ENCODE measurements at places on chromosomes 16 and 17.

DNA sequence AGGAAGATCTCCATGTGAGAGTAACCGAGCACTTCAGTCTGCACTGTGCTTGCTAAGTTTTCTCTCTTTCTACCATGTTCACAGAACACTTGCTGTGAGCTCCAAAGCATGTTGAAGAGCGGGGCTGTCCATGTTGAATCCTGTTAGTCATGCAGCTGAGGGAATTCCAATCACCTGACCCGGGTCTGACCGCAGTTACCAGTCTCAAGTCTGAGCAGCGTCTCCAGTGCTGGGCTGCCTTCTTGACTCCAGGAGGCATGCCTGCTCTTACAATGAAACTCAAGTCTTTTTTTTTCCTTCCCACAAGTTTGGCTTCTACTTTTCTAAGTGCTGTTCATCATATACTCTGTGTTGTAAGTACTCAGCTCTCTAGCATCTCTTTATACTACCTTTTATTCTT is 44.3 kb downstream of the HOXB1 start:
- DNase-seq = no peak

- no peak for DNase-seq
Observed at GRCh38 chr16:68100488-68100887, 15.3 kb downstream of the NFATC3 start.

GRCh38 chr17:44384281-44384822 is 5.1 kb downstream of the ITGA2B start:
- no peak for DNase-seq

DNA sequence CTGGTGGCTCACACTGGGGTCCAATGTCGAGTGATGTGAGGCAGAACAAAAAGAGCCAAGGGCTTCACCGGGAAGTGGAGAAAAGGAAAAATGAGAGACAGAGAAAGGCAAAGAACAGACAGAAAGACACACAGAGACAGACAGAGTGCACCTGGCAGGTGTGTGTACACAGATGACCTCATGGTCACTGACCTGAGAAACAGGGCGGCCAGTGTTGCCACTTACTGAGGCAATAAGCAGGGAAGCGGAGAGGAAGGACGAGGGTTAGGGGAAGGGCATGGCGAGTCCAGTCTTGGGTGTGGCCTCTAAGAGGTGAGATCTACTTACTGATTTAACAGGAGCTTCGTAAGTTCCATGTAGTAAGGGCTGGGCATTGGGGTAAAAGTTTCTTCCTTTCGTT is 7.5 kb downstream of the GINS2 start:
- DNase-seq = no peak

GRCh38 chr16:47927330-47927729 is 228.5 kb downstream of the ABCC12 start:
- DNase-seq = no peak

DNA sequence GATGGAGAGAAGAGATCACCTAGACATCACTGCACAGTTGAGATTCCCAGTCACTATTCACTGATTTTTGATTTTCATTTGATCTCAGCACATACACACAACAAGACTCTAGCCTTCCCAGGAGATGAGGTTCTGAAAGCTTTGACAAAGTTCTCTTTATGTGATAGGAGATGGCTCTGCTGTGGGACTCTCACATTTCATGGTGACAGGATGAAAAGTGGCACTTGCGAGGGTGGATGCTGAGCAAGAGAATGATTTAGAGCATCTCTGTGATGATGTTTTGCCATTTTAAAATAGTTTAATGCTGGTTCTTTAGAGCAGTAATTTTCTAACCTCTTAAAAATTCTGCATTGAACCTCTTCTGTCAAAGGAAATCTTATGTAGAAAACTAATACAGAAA is 113.3 kb upstream of the CA10 start:
- DNase-seq = no peak

- DNase-seq = no peak
Observed at GRCh38 chr17:32971171-32971570, 20.5 kb upstream of the SPACA3 start.

GRCh38 chr16:89200850-89201411 is 594 bp upstream of the SLC22A31 start:
- DNase-seq = no peak

DNA sequence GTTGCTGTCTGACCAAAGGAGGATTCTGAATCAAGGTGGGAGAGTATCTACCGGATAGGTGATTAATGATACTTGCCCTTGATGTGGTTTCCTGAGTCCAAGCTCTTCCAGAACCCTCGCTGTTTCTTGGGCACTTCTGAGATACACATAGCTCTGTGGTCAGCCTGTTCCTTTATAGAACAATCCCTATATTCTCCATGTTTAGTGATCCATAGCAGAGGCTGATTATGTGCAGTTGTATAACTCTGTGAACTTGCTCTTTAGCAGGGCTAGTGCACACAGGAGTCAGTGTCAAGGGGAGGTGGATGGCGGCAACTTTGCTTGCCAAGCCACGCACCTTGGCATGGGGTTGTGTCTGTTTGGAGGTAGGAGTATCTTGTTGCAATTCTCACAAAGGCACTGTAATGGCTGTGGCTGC is 36.1 kb downstream of the ARL4D start:
- DNase-seq = no peak
